ENCODE measurements at places on chromosomes 4 and X.
A peak's percentile ranks its signal among the peaks of the same experiment; 100 is the strongest.

- DNase-seq = peak; percentile 61
These were observed 179.1 kb downstream of the GC start for GRCh38 chr4:71604785-71605184.

GRCh38 chr4:138225477-138225876 lies 16.7 kb downstream of the SLC7A11 start:
- DNase-seq = no peak

DNA sequence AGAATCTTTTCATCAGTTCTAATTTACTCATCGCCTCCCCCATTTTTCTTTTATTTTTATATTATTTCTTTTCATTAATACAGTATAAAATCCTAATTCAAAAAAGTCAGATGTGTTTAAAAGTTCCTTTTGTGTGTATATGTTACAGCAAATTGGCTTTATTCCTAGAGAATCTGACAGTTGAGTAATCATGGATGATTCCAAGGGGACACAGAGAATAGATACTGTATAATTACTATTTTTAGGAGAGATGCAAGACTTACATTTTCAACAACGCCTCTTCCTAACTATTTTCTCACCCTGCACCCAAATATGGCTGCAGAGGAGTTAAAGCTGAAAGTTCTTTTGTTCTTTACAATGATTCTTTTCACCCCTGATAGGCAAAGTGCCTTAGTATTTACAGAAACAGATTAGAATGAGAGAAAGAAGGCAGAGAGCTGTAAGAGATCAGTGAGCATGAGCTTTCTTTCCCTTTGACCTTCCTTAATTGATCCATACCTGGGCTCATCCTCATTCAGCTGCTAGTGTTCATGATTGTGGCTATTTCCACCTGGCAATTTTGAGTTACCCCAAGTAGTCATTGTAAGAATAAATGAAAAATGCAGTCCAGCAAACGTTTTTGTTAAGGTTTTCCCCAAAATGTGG lies 210.8 kb downstream of the SLC4A4 start:
- no peak for DNase-seq

- DNase-seq = no peak
These were observed 45.4 kb upstream of the PGM2 start for GRCh38 chr4:37781131-37781455.

DNA sequence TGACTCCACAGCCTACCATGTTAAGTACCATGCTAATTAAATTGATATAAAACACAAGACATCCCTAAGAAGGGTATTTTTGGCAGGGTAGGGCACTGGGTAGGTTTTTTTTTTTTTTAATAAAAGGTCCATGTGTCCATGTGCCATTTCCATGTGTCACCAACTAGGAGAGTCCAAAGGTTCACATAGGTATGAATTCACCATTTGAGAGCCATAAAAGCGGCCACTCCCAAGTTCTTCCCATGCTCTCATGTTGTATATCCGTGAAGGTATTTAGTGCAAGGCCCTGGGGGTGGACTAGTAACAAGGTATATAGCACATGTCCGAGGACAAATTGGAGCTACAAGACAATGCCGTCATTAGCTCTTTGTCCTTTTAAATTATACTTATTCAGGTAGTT lies 107.3 kb downstream of the PDE5A start:
- no peak for DNase-seq

DNA sequence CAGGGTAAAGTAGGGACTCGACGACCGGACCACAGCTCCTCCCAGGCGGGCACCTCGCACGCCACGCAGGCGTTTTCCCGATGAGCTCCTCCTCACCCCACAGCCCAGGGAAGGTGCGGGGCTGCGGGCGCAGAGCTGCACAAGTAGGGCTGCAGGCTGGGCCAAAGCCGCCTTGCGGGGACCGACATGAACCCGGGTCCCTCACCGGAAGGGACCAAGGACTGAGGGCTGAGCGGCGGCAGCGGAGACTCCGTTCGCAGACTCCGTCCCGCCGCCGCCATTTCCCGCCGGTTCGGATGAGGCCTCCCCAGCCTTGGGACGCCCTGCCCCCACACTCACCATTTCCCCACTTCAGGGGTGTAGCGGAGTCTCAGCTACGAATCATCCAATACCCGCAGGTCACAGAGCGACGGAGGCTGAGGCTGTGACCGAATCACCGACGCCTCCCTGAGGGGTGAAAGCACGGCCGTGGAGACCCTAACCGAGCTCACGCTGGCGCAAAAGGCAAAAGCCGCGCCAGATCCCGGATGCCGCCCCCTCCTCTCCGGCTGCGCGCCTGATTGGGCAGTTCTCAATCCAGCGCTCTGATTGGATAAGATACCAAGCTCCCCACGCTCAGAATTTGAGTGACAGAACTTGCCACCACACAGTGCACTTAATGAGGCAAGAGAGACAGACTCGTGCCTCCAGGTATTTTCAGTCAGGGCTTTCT lies at the start of gene ZNF732:
TSS of gene ZNF732 (minus strand) at position 506 of the 712 bp plus-strand sequence. CDS start at position 342, 164 bp downstream.
- no peak for DNase-seq
